Placental pericyte (primary cell): ENCODE measurements at places on chromosomes 6 and 20. TPM values are rescaled to one million over a fixed set of nuclear protein-coding genes. Genes with fewer than 3 reads are reported as not detected.

The C6orf58 gene
- not detected in 2 replicates for total RNA-seq

The SAMD5 gene
- total RNA-seq = 1.1 and 1.7 TPM in 2 replicates

The KIF13A gene
- 35.7 and 47.0 TPM in 2 replicates for total RNA-seq

The UST gene
- 14.9 and 18.4 TPM in 2 replicates for total RNA-seq

The JPH2 gene
- 1.3 and 16.3 TPM in 2 replicates for total RNA-seq

The MMP24 gene
- total RNA-seq = 0.22 and 0.43 TPM in 2 replicates

The SYCP2 gene
- total RNA-seq = 0.22 and 1.7 TPM in 2 replicates

The ENPP4 gene
- 0.22 and 1.1 TPM in 2 replicates for total RNA-seq

The TMEM14A gene
- 4.8 and 24.8 TPM in 2 replicates for total RNA-seq

The C6orf141 gene
- 0.72 and 2.2 TPM in 2 replicates for total RNA-seq

The GPR6 gene
- total RNA-seq = not detected in 2 replicates

The TAP1 gene
- 60.0 and 115 TPM in 2 replicates for total RNA-seq

The DEFB115 gene
- total RNA-seq = not detected in 2 replicates

The BHLHE23 gene
- not detected in 2 replicates for total RNA-seq

The TFAP2C gene
- 0.44 and 27.3 TPM in 2 replicates for total RNA-seq

The ESR1 gene
- under 0.01 and 1.0 TPM in 2 replicates for total RNA-seq

The ABHD16B gene
- not detected in 2 replicates for total RNA-seq

The RGS17 gene
- 4.6 and 12.7 TPM in 2 replicates for total RNA-seq

The WFDC12 gene
- not detected in 2 replicates for total RNA-seq

The RNF144B gene
- total RNA-seq = 0.44 and 1.4 TPM in 2 replicates

The FILIP1 gene
- total RNA-seq = 0.43 and 1.3 TPM in 2 replicates

The COX4I2 gene
- not detected in 2 replicates for total RNA-seq

The PSORS1C2 gene
- total RNA-seq = not detected in 2 replicates

The ADTRP gene
- total RNA-seq = 2.4 and 2.8 TPM in 2 replicates

The HLA-DOA gene
- total RNA-seq = not detected in 2 replicates

The C20orf204 gene
- total RNA-seq = 0.88 and 1.4 TPM in 2 replicates

The AARS2 gene
- total RNA-seq = 9.8 and 23.0 TPM in 2 replicates

The MAK gene
- not detected in 2 replicates for total RNA-seq

The TSPO2 gene
- not detected in 2 replicates for total RNA-seq

The BPI gene
- total RNA-seq = not detected in 2 replicates

The VGLL2 gene
- not detected in 2 replicates for total RNA-seq

The TUBB2B gene
- 1.5 and 5.2 TPM in 2 replicates for total RNA-seq

The PI3 gene
- total RNA-seq = 0.44 TPM in 1 of 2 replicates, not detected in the other
